NCI-H146 (cell line): ENCODE measurements at places on chromosomes 6 and 20.
A peak's percentile ranks its signal among the peaks of the same experiment; 100 is the strongest.

DNA sequence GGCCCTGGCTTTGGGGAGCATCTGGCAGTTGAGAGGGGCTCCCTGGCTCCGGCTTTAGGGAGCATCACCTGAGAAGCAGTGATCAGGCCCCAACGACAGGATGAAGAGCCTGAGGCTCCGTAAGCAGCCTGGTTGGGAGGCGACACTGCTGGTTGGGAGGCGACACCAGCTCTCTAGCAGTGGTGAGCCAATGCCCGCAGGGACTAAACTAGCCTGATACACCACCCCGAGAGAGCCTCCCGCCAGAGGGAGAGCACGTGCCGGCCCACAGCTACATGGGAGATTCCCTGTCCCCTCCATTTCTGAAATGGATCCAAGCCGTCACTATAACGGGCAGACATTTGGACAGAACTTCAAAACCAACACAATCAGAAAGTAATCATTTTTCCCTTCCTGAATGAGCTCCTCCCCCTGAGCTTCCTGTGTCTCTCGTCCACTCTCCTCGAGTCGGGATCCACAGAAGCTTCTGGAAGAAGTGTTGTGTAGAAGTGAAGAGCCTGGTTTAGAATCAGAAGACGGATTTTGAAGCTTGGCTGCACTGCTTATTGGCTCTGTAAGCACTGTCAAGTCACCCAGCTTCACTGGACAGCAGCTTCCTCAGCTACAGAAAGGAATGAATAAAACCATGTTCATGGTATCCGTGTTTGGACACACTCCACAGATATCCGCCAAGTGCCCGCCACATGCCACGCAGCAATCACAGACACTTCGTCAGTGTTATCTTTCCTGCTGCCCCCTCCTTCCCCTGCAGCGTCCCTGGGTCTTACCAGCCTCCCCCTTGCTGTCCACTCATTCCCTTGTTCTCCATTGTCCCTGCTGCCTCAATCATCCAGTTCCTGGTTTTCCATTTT lies 199.6 kb downstream of the TTLL2 start:
- DNase-seq: no peak

DNA sequence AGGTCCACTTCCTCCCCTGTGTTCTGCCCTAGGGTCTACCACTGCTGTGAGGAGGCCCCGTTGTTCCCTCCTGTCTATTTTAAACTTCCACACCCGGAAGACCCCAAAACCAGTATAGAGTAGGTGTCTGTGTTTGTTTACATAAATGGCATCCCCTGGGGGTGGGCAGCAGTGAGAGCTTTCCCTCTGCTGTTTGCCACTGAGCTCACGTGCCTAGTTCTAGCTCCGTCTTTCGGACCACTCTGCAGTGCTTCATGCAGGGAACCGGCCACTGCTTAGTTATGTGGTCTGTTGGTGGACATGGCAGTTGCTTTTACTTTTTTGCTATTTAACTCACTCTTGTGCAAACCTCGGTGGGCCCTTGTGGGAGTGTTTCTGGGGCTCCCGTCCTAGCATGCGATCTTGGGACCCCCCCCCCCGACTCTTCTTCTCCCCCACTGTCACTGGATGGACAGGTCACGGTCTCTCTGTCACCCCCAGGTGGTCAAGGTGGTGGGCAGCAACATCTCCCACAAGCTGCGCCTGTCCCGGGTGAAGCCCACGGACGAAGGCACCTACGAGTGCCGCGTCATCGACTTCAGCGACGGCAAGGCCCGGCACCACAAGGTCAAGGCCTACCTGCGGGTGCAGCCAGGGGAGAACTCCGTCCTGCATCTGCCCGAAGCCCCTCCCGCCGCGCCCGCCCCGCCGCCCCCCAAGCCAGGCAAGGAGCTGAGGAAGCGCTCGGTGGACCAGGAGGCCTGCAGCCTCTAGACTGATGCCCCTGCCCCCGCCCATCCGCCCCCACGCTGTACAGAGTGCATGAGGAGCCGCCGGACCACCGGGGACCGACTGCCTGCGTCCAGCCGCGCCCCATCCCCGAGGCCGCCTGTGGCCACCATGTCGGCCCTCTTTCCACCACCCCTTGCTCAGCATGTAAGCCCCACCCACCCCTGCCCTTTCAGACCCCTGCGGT lies 40.9 kb downstream of the VSTM2L start:
- DNase-seq: no peak

DNA sequence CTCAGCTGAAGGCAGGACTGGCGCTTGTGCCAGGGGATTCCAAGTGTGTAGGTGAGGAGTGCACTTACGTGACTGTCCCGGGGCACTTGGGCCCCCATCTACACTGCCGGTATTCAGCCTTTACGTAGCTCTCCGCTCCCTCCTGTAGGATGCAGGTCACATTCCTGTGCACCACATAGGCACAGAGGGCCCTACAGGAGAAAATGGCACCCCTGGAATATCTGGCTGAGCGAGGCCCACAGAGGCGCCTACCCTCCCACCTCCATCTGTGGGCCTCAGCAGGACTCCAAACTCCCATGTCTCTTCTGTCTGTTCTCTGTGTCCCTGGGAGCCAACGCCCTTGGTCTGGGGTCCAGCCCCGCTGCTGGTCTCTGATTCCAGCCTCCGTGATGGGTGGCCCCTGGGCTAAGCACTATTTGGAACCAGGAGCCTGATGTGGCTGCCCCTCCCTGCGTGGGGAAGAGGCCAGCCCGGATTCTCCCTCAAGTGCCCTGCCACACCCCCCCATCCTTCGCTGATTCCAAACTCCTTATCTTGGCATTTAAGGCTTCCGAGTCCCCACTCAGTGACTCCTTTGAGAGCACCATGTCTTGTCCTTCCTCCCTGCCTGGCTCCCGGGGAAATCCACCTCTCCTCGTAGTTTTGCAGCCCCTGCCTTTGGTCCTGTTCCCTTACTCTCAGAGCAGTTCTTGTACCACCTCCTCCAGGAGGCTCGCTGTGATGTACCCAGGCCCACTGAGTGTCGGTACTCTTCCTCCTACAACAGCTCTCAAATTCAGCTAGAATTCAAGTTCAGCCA lies 1.5 kb downstream of the EMILIN3 start:
- no peak for DNase-seq

- no peak for DNase-seq
Observed at GRCh38 chr20:10621149-10621548, 52.6 kb downstream of the JAG1 start.

DNA sequence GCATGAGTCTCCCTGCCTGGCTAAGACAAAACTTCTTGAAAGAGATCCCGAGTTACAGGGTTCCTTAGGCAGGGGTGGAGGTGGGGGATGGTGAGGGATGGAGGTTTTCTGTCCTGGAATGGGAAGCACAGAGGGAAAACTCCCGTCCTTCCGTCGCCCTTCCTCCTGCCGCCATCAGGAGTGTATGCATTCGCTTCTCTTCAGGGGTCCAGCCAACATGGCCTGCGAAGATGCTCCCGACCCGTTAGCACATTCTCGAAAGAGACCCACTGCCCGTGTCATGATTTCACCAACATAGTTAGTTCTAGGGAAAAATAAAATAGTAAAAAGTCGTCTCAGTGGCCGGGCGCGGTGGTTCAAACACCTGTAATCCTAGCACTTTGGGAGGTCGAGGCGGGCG lies 37.1 kb downstream of the KIF25 start:
- no peak for DNase-seq

DNA sequence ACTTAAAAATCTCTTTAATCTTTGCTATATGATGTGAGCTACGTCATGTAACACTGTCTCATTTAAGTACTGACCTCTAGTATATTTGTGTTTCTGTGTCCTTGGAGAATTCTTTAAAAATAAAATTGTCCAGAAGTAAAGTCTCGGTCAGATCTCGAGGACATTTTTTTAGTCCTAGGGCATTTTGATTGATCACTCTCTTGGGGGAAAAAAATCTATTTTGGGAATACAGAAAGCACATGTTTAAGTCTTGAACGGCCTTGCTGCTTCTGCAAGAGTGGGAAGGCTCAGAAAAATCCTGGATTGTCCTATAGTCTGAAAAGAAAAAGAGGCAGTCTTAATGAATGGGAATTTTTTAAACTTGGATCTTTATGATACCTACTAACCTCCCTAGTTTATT lies 234.3 kb downstream of the UTRN start:
- DNase-seq: no peak

GRCh38 chr6:159826968-159827647 lies 27.0 kb downstream of the PNLDC1 start:
- DNase-seq: no peak

- no peak for DNase-seq
Observed at GRCh38 chr6:132199343-132199742, 201.9 kb downstream of the MOXD1 start.

DNA sequence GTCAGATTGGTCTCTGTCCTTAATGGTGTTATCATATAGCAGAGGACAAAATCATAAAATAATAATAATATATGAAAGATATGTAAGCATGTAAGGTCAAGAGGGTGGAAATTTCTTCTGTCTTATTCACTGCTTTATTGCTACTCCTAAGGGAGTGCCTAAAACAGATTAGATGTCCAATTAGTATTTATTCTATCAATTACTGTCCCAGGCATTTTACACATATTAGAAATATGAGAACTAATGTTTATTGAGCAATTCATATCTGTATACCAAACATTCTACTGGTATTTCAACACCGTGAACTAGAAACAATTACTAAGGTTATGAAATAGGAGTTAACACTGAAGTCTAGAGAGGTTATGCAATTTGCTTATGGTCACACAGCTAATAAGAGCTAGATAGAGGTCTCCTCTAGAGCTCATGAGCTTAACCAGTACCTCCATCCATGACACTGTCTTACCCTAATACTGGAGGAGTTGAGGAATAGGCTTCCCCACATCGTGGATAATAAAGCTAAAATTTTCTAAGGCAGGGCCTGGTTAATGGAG lies 302.3 kb downstream of the PLCB1 start:
- DNase-seq: no peak

GRCh38 chr6:35453236-35453635 lies 1.1 kb downstream of the FANCE start:
- DNase-seq: no peak

DNA sequence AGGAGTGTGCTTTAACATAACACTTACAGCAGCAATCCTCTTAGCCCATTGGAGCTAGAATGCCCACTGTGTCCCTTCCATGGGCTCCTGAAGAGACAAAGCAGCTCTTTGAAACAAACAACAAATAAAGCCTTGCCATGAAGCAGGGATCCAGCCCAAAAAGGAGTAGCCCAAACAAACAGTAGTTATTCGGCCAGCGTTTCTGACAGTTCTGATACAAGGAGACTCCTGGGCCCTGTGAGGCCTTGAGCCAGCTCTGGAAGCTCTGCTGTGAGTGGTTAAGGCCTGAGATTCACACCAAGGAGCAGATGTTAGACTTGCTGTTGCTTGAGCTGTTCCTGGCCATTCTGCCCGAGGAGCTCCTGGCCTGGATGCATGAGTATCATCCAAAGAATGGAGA lies 16.9 kb upstream of the ZSCAN16 start:
- DNase-seq: no peak

GRCh38 chr6:130622142-130622541 lies 205.1 kb upstream of the SMLR1 start:
- no peak for DNase-seq

GRCh38 chr20:50298554-50299324 lies 108.1 kb downstream of the CEBPB start:
- no peak for DNase-seq

- no peak for DNase-seq
Observed at GRCh38 chr6:32191696-32192607, 491 bp downstream of the GPSM3 start.

DNA sequence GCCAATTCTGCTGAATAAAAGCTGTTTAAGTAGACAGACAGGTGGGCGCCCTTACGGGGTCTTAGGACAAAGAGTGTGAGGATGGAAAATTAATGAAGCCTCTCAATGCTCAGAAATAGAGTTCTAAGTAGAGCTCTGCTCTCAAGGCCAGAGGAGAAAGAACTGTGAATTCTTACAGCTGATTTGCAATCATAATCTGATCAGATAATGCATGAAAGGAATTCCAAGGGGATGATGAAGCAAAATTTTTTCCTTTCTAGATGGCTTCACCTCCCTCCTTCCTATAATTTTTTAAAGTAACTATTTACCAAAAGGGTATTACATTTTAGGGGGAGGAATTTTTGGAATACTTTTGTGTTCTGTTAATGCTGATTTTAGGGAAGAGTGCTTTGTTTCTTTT lies 308.1 kb upstream of the HS3ST5 start:
- no peak for DNase-seq

DNA sequence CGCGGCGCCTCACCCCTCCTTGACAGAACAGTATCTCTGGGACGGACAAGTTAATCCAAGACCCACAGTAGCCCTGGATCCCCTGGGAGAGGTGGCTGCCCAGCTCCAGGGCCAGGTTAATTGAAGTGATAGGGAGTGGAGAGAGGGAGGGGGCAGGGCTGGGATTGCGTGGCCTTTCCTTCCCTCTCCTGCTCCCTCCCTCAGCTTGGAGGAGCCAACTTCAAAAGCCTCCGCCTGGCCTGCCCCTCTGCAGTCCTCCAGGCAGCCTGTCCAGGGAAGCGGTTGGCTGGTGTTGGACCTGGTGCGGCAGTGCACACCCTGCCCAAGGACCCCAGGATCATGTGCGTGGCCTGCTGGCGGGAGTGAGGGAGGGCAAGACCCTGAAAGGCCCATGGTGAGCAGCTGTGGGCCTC lies at the start of gene C20orf204:
TSS of gene C20orf204 (plus strand) at position 250 of the 413 bp plus-strand sequence. CDS start at position 392, 142 bp downstream.
- DNase-seq: no peak

DNA sequence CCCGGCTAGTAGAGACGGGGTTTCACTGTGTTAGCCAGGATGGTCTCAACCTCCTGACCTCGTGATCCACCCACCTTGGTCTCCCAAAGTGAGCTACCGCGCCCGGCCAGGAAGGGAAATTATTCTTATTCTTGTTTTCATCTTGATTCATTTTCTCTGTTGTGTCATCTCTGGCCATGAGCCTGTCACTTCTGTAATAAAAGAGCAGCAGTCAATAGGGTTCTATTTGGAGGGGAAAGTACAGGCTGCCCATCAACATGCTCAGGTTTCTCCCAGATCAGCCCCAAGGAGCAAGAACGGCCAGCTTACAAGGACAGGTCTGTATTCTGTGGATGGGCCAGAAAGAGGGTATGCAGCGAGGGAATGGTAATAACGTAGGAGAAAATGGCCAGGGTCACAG lies 345.0 kb downstream of the PREX1 start:
- no peak for DNase-seq

DNA sequence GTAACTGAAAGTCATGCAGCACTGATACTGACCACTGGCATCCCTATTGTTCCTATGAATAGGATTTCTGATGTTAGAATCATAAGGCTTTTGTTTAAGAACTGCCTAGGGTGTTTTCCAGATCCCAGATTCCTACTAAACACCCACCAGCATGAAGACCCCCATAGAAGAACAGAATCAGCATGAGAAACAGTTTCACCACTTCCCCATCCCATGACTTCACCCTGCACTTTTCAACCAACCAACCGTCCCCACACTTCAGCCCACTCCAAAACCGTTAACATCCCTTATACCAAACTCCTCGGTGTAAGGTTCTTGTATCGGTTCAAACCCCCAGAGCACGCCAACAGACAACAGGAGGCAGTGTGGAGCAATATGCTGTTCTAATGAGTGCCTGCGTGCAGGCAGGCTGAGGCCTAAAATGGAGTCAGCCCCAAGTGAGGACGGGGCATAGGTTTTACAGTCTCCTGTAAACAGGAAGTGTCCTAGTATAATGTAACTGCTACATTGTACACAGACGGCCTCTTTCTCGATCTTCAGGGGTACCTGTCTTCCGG lies 11.4 kb upstream of the SSTR4 start:
- no peak for DNase-seq

- DNase-seq: peak; percentile 99
Observed at GRCh38 chr20:51766994-51767866, 960 bp downstream of the ATP9A start.

- DNase-seq: no peak
Observed at GRCh38 chr20:37913567-37914366, 10.8 kb downstream of the VSTM2L start.
